Right lung (tissue), 10 donors: ENCODE measurements at places on chromosomes 11 and 22. TPM values are rescaled to one million over a fixed set of nuclear protein-coding genes. Genes with fewer than 3 reads are reported as not detected.
A peak's percentile ranks its signal among the peaks of the same experiment; 100 is the strongest.

Gene TEAD1
- polyA plus RNA-seq, result 94.4 TPM

Gene DEPDC5
- 14.3 TPM for polyA plus RNA-seq

- peak; percentile 71 for DNase-seq
Observed at GRCh38 chr11:72625691-72626413, 48.4 kb downstream of the PDE2A start.

DNA sequence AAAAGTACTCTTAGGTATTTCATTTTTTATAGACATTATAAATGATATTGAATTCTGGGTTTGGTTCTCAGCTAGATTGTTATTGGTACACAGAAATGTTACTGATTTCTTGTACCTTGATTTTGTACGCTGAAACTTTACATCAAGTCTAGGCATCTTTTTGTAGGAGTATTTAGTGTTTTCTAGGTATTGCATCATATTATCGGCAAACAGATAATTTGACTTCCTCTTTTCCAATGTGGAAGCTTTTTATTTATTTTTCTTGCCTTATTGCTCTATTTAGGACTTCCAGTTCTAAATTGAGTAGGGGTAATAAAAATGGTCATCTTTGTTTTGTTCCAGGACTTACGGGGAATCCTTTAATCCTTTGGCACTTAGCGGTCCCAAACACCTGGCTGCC lies 676.6 kb upstream of the CCDC179 start:
- DNase-seq, result no peak

Gene PIK3C2A
- 34.7 TPM for polyA plus RNA-seq

Gene IL17REL
- not detected for polyA plus RNA-seq

DNA sequence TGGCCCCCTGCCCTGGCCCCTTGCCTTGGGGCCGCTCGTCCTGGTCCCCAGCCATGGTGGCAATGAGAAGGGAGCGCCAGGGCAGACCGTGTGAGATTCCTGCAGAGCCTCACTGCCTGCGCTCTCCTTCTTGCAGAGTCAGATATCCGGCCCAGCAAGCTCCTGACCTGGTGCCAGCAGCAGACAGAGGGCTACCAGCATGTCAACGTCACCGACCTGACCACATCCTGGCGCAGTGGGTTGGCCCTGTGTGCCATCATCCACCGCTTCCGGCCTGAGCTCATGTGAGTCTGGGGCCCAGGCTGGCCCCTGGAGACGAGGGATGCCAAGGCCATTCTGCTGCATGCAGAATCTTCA lies 114.1 kb downstream of the MICAL2 start:
- no peak for DNase-seq

DNA sequence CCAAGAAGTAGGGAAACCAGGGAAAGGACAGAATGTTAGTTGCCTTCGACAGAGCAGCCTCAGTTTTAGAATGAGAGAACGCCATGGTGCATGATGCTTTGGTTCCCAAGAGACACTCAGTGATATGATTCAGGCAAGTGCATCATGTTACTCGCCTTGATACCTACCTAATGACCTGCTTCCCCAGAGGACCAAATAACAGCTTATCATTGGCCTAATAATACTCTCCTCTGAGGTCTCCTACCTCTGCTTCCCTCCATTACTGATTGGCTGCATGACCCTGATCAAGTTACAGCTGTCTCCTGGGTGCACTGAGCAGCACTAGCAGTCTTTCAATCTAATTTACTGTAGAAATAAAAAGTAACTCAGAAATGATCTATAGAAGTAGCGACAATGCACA lies 979.7 kb upstream of the FAT3 start:
- DNase-seq, result no peak

- DNase-seq, result no peak
Observed at GRCh38 chr22:35335468-35335867, 35.8 kb downstream of the TOM1 start.

GRCh38 chr11:120712881-120713280 lies 201.3 kb downstream of the GRIK4 start:
- peak; percentile 37 for DNase-seq

- peak; percentile 93 for DNase-seq
Observed at GRCh38 chr11:2885678-2886081, at the start of gene CDKN1C. Gene CDKN1C (minus strand): TSS chr11:2885775. CDS start chr11:2885456, 319 bp downstream.

DNA sequence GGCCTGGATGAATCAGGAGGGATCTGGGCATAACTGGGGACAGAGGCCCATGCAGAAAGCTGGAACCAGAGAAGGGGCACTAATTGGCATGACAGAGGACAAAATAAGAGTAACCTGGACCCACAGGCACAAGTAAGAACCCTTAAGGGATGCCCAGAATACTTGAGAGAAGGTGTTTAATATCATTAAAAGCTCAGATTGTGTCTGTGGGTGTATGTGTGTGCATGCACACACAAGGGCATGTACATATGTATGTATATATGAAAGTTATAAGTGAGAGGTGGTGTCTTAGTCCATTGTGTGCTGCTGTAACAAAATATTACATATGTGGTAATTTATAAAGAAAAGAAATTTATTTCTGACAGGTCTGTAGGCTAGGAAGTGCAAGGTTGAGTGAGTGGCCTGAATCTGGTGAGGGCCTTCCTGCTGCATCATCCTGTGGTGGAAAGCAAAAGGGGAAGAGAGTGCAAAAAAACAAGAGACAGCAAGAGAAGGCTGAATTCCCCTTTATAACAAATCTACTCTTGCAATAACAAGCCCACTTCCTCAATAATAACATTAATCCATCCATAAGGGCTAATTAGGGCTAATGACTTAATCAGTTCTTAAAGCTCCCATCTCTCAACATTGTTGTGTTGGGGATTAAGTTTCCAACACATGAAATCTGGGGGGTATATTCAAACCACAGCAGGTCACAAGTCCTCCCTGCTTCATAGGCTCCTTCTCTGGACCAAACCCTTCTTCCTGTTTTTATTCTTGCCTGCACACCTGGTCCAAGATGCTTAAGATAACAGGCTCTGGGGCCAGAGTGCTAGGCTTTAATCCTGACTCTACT lies 68.3 kb upstream of the POU2AF2 start:
- DNase-seq, result no peak
